ENCODE measurements at places on chromosomes 13 and 19.

GRCh38 chr19:2270157-2270422 lies 11.9 kb downstream of the PEAK3 start:
- DNase-seq, result no peak

GRCh38 chr13:81393721-81394120 lies 1052.8 kb upstream of the SPRY2 start:
- no peak for DNase-seq

DNA sequence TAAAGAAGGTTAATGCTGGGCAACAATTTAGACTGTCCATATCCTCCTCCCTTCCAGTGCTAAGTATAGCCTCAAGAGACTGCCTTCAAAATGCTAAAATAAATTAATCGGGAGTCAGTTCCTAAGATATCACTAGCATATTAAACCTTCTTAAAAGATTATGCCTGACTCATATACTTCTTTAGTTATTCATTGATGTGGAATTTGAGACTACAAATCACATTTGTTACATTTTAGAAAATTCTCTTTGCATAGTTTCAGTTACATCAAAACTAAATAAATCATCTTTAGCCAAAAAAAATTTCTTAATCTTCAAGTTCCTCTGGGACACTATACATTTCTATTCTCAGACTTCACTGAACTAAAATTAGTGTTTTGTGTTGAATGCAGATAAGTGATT lies 769.1 kb downstream of the PCDH9 start:
- DNase-seq, result no peak

GRCh38 chr13:71054358-71054757 lies 812.6 kb downstream of the DACH1 start:
- DNase-seq, result no peak

- no peak for DNase-seq
Measured at GRCh38 chr13:69168436-69168835, 939.2 kb upstream of the ATXN8OS start.

- no peak for DNase-seq
Measured at GRCh38 chr19:49475191-49475917, 1.3 kb downstream of the FLT3LG start.

GRCh38 chr13:97121894-97122293 lies 100.2 kb upstream of the MBNL2 start:
- DNase-seq, result no peak

- no peak for DNase-seq
Measured at GRCh38 chr13:54433493-54434206, 1405.0 kb downstream of the OLFM4 start.

DNA sequence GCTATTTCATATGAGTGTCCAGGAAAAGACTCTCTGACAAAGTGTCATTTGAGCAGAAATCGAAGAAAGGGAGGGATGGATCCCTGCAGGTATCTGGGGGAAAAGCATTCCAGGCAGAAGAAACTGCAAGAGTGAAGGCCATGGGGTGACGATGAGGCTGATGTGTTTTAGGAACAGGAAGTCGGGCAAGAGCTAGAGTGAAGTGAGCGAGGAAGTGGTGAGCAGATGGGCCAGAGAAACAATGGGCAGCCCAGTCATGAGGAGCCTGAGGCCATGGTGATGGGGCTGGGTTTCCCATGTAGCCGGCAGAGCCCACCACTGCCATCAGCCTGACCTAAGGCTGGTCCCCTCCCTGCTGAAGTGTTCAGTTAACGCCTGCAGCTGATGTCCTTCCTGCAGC lies 150.2 kb downstream of the TNFSF13B start:
- DNase-seq, result no peak

GRCh38 chr13:91894316-91894715 lies 495.9 kb downstream of the GPC5 start:
- DNase-seq, result no peak

GRCh38 chr19:2187159-2187558 lies 23.4 kb downstream of the DOT1L start:
- DNase-seq, result no peak

- no peak for DNase-seq
Measured at GRCh38 chr19:17001603-17002183, 24.9 kb downstream of the CPAMD8 start.

DNA sequence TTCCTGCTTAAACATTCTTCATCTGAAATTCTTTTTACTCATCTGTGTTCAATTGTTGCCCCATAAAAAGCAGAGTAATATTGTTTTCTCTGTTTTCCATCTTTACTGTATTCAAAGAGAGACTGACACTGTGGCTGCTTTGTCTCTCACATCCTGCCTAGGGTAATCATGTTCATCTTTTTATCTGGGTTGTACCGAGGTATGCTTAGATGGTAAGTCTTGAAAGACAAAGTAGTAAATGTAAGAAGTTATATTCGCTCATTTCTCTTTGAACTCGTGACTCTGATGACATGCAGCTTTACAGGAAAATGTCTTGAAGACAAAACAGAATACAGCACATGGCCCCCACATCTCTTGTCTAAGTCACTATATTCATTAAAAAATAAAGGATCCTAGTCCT lies 20.0 kb upstream of the CYSLTR2 start:
- no peak for DNase-seq

- no peak for DNase-seq
Measured at GRCh38 chr13:99342723-99343315, 35.6 kb upstream of the GPR183 start.

DNA sequence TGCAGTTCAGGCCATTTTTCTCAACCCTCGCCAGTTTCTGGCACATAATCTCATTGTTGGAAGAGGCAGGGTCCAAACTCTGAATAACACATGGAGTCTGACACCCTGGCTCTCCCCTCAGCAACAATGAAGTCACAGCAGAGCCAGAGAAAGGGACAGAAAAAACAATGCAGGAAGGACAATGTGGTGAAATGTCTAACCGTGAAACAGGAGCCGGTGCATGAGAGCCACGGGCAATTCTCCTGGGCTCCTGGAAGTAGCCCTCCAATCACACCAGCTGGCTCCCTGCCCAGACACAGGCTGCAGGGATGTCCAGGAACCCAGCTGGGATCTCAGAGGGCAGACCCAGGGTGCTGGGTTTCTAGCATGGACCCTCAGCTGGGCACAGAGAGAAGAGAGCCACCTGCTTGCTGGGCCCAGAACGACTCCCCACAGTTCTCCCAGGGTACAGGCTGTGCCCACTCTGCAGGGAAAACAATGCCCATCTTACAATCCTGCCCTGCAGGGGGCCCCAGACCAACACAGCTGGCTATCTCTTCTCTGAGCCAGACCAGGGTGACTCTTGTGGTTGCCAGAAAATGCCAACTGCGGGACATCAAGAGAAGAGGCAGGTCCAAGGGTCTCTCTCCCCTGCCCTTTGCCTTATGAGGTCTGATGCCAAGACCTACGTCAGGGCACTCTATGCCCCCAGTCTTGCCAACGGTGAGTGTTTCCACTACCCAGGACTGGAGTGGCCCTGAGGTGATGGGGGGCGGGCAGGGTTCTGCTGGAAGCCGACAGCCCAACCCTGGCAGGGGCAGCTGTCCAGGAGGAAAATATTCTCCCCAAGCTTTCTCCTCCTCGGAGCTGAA lies 64.5 kb downstream of the CEBPG start:
- DNase-seq, result no peak

- no peak for DNase-seq
Measured at GRCh38 chr13:46586751-46587514, 34.0 kb downstream of the LRCH1 start.

- DNase-seq, result peak; percentile 68
Measured at GRCh38 chr13:111187960-111188541, 72.9 kb downstream of the ARHGEF7 start.

GRCh38 chr19:2150794-2151338 lies 500 bp downstream of the AP3D1 start:
- peak; percentile 63 for DNase-seq

DNA sequence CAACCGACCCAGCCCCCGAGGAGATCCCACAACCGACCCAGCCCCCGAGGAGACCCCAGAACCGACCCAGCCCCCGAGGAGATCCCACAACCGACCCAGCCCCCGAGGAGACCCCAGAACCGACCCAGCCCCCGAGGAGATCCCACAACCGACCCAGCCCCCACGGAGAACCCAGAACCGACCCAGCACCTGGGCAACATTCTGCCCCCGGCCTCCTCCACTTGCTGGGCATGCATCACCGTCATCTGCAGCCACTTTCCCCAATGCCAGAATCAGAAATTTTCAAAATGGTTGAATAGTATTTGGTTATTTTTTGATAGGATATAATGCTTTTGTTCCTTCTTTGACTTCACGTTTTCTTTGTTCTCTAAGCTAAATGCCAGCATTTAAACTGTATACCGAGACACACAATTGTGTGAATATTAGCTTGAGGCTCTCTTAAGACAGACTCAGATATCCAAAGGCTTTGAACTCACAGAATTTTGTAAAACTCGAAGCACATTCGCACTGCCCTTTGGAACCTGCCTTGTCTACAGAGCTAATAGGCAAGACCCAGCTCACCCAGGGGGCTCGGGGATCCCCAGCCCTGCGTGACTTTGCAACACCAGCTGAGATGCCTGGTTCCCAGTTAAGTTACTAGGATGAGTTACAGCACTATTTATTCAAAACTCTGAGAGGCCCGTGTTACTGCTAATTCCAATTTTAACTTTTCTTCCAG lies 15.5 kb upstream of the RASA3 start:
- no peak for DNase-seq

GRCh38 chr19:56159622-56160271 lies 16.1 kb upstream of the GALP start:
- DNase-seq, result no peak

GRCh38 chr19:35013820-35014754 lies 14.0 kb downstream of the GRAMD1A start:
- DNase-seq, result no peak

DNA sequence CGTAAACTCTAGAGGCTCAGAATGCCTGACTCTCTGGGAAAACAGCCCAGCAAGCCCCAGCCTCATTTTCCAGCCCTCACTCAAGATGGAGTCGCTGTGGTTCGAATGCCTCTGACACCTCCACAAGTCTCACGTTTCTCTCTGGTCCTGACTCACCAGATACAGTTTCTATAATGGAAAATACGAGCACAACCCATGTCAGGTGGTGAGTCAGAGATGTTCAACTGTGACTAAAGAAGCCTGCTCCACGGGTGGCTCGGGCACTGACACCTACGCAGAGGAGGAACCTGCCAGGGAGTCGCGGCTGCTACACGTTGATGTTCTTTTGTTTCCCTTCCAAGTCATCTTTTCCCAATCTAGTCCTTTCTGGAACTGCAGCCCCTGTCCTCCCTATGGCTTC lies 87.1 kb upstream of the STK24 start:
- DNase-seq, result no peak

DNA sequence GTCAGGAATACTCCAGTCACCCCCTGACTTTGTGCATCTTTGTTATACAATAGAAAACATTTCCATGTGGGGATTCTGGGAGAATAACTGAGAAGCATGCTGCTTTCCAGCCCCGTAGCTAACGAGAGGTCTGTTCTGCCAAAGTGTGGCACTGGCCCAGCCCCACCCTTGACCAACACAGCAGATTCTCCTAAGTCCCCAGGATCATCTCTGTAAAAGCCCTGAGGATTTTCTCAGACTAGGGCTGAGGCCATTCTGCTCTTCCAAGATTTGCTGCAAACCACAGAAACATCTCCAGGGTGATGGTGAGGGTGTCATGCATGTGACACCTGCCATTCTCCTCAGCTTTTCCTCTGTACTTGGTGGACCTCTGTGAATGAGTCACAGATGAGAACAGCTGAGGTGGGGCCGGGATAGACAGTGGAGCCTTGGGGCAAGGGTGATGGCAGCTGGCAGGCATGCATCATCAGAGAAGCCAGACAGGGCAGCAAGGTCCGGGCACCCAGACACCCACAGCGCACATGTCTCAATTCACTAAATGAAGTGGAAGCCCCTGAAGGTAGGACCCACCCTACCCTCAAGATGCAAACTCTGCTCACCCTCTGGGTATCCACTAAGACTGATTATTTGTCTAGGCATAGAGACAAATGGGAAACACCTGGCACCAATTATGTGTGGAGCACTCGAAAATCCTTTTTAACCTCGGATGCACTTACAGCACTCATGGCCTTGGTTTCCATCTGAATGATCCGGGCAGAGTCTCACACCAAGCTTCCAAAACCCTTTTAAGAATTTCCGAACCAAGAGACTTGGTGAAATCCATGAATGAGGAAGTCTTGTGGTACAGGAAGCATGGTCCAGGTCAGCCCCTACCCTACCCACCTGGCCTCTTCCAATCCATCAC lies 20.1 kb upstream of the DOCK9 start:
- DNase-seq, result no peak

DNA sequence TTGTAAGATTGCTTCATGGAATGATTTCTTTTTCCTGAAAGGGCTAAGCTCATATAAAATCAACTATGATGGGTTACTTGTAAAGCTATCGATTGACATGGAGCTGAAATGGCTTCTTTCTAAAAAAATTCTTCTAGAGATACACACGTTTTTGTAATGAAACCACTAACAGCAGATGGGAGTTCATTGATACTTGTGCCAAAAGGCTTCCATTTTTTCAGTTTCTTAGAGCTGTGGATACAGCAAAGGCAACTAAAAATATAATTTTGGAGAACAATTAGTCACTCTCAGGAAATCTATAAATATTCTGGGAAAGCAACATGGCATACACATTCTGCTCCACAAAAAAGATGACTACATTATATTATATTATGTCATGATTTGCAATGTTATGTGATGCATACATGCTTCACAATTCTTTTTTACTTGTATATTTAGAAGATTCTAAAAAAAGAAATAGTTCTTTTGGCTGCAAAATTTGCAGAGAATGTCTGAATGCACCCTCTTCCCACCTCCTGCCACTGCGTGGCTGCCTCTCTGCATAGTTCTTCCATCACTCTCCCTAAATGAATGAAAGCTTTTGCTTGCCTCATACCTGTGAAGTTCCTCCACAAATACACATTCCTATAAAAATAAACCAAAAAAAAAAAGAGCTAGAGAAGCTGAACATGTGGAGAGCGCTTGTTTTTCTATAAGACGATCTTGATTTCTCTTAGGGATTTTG lies 802.5 kb downstream of the EFNB2 start:
- DNase-seq, result no peak
